Neuronal stem cell (in vitro differentiated cells): ENCODE measurements at places on chromosomes 11 and 22.
A peak's percentile ranks its signal among the peaks of the same experiment; 100 is the strongest.

- DNase-seq: no peak
Measured at GRCh38 chr22:43128928-43129424, 14.2 kb downstream of the MCAT start.

DNA sequence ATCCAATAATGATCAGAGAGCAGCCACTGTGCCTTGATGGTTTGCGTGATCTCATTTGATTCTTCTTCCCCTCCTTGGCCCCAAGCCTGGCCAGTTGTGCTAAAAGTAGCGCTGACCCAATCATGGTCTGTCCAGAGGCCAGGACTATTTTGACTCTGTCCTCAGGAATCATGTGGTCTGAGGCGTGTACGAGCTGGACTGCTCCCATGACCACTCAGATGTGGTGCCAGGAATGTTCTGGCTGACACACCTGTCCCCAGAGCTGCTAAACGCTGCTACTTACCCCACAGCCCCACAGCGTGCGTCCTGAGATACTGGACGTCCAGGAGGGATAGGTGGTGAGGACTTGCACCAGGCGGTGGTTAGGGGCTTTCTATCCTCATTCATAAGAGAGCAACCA lies 70.5 kb downstream of the FEZ1 start:
- DNase-seq: no peak

DNA sequence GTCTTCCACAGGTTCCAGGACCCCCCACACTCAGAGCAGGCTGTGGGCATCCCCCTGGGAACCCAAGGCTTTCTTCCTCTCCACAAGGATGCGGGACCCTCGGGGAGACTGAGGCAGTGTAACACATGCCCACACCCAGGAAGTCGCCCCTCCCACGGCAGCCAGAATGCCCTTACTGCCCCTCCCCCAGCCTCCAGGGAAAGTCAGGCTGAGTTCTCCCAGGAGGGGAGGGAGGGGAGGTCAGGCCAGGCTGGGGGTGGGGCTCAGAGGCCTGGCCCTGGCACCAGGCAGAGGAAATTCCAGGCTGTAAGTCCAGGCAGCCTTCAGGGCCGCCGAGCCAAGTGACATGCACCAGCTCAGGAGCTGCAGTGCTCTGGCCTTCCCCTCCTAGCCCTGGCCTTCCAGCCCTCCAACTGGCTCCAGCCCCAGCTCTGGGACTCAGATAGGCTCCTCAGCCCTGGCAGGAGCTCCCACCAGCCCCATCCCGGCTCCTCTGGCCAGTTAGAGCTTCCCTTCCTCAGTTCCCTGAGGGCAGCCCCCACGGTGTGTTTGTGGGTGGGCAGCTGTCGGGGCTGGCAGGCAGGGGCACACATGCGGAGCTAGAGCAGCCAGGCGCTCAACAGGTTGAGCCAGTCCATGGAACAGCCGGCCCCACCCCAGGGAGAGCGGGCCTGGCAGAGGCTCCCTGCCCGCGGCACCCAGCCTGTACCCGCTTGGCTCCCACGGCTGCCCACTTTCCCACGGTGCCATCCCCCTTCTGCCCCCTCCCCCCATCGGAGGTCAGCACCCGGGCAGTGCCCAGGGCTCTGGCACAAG lies 3.6 kb downstream of the BCL9L start:
- no peak for DNase-seq

- peak; percentile 95 for DNase-seq
Measured at GRCh38 chr11:69638941-69639681, 1.8 kb upstream of the CCND1 start.

DNA sequence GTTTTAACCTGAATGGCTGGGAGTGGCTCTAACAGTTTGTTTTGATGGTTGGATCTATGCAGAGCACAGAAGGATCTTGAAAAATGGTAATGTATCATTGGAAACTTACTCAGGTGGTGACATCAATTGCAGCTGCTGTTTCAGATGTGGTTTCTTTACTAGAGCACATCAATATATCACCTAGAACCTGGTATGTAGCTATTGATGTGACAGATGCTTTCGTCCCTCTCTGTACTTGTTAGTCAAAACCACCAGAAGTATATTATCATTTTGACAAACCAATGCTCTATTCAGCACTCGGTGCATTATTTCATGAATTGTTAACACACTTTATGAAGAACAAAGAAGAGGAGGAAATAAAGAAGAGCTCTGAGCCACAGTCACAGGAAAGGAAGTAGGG lies 26.6 kb upstream of the SCN3B start:
- DNase-seq: no peak

DNA sequence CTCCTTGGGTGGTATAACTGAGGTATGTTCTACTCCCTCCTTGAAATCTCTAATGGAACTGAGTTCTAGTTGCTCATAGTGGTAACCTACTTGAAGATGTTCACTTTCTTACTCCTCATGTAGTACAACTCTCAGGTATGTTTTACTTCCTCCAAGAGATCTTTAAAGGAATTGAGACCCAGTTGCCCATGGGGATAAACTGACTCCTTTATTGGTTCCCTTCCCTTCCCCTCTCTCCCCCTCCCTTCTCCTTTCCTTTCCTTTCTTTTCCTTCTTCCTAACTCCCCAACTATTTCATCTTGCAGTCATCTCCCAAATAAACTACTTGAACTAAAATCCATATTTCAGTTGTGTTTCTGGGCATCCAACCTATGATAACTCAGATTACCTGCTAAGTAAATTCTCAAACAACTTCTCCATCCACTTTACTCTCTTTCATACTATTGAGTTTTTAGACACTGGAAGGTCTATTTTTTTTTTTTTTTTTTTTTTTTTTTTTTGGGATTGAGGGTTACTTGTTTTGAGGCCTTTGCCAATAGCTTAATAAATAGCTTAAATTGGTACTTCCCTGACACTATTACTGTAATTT lies 7.9 kb upstream of the TRIM68 start:
- DNase-seq: no peak
